ENCODE measurements at places on chromosomes 5 and 9.

DNA sequence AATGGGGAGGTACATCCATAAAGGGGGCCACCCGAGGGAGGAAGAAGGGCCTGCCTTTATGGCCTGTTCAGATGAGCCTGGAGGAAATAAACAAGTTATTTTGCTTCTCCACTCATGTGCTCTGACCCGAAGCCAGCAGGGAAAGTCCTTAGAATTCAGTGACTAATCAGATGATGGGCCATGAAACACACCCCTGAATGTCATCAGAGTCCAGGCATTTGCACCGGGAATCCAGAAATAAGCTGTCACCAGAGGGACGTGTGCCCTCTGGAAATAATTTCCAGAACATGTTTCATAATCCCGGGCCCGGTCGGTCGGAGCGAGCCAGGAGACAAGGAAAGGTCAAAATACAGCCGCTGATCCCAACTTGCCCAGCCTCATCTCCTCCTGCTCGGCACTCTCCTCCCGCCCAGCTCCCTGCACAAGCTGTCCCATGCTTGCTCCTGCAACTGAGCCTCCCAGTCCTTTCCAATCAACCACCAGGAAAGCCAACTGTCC, 73.6 kb upstream of the ZNF622 start:
- H3K36me3 ChIP-seq, result peaks cover 2% of the 10 kb centered on the region
- no peaks in the 10 kb centered on the region for H3K27me3 ChIP-seq
- no peak overlapping the region for H3K27ac ChIP-seq
- H3K4me1 ChIP-seq, result peaks cover 4% of the 10 kb centered on the region

- H3K4me3 ChIP-seq, result no peak overlapping the region
- no peaks in the 10 kb centered on the region for H3K27me3 ChIP-seq
- H3K36me3 ChIP-seq, result peaks cover 6% of the 10 kb centered on the region
- peaks cover 30% of the 10 kb centered on the region for H3K4me1 ChIP-seq
- DNase-seq, result no peak
Observed at GRCh38 chr9:134720136-134720753, 78.6 kb downstream of the COL5A1 start.

- DNase-seq, result no peak
- H3K27me3 ChIP-seq, result no peaks in the 10 kb centered on the region
- H3K36me3 ChIP-seq, result peaks cover 2% of the 10 kb centered on the region
- H3K4me1 ChIP-seq, result peaks cover 6% of the 10 kb centered on the region
- H3K4me3 ChIP-seq, result no peak overlapping the region
- H3K27ac ChIP-seq, result no peak overlapping the region
Observed at GRCh38 chr5:112717506-112718082, 20.1 kb upstream of the APC start.

GRCh38 chr5:119179857-119180641, 109.2 kb downstream of the DMXL1 start:
- no peaks in the 10 kb centered on the region for H3K4me1 ChIP-seq
- no peaks in the 10 kb centered on the region for H3K27me3 ChIP-seq
- no peak overlapping the region for H3K27ac ChIP-seq
- H3K4me3 ChIP-seq, result no peak overlapping the region
- H3K36me3 ChIP-seq, result peaks cover 3% of the 10 kb centered on the region

- no peaks in the 10 kb centered on the region for H3K36me3 ChIP-seq
- DNase-seq, result no peak
- H3K4me1 ChIP-seq, result no peaks in the 10 kb centered on the region
Observed at GRCh38 chr9:68698943-68699509, 6.0 kb upstream of the PIP5K1B start.

- H3K4me3 ChIP-seq, result peak overlapping the region; percentile 75
- peak; percentile 71 for DNase-seq
- H3K4me1 ChIP-seq, result peaks cover 23% of the 10 kb centered on the region
- H3K27ac ChIP-seq, result peak overlapping the region; percentile 79
- H3K36me3 ChIP-seq, result peaks cover 2% of the 10 kb centered on the region
Observed at GRCh38 chr9:87498811-87499360, 1.2 kb downstream of the DAPK1 start.

GRCh38 chr9:30140407-30140806, 2244.0 kb upstream of the ACO1 start:
- H3K27me3 ChIP-seq, result no peaks in the 10 kb centered on the region
- no peaks in the 10 kb centered on the region for H3K36me3 ChIP-seq
- H3K4me3 ChIP-seq, result no peak overlapping the region
- H3K4me1 ChIP-seq, result no peaks in the 10 kb centered on the region
- H3K27ac ChIP-seq, result no peak overlapping the region
- DNase-seq, result no peak

DNA sequence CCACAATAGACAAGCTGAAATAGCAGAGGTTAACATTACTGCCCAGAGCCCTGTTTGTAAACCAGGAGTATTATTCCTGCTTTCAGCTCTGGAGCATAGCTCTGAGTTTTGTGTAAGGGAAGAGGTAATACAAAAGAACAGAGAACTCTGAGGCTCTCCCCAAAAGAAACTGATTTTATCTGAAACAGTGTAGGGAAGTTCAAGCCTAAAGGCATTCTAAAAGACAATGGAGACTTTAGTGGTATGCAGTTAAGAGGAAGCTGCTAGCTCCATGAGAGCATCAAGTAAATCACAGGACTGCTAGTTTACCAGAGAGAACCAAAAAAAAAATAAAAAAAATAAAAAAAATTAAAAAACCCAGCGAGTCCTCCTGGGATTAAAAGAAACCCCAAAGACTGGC, 146.6 kb upstream of the PCSK5 start:
- no peaks in the 10 kb centered on the region for H3K4me1 ChIP-seq
- H3K36me3 ChIP-seq, result no peaks in the 10 kb centered on the region
- no peak for DNase-seq
- H3K4me3 ChIP-seq, result no peak overlapping the region
- H3K27ac ChIP-seq, result no peak overlapping the region
- no peaks in the 10 kb centered on the region for H3K27me3 ChIP-seq

GRCh38 chr5:123093601-123094236, 4.7 kb downstream of the PRDM6 start:
- H3K36me3 ChIP-seq, result no peaks in the 10 kb centered on the region
- H3K4me1 ChIP-seq, result peaks cover 47% of the 10 kb centered on the region
- peak overlapping the region; percentile 29 for H3K4me3 ChIP-seq
- H3K27me3 ChIP-seq, result peaks cover 98% of the 10 kb centered on the region

DNA sequence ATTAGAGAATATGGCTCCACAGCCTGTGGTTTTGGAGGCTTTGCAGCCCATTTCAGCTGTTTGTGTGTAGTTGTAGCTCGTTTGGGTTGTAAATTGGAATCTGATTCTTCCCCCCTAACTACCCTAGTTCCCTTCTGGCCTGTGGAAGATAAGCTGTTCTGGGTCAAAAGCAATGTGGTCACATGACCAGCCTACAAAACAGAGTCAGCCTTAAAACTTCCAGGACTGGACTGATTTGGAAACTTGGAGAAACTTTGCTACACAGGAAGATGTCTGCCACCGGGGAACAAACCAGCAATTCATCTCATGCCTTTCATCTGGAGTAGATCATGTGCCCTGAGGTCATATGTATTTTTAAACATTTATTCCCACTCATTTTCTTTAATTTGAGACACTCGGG, 83.8 kb downstream of the DAPK1 start:
- no peaks in the 10 kb centered on the region for H3K27me3 ChIP-seq
- no peak overlapping the region for H3K4me3 ChIP-seq
- H3K27ac ChIP-seq, result no peak overlapping the region
- H3K36me3 ChIP-seq, result no peaks in the 10 kb centered on the region
- no peaks in the 10 kb centered on the region for H3K4me1 ChIP-seq

DNA sequence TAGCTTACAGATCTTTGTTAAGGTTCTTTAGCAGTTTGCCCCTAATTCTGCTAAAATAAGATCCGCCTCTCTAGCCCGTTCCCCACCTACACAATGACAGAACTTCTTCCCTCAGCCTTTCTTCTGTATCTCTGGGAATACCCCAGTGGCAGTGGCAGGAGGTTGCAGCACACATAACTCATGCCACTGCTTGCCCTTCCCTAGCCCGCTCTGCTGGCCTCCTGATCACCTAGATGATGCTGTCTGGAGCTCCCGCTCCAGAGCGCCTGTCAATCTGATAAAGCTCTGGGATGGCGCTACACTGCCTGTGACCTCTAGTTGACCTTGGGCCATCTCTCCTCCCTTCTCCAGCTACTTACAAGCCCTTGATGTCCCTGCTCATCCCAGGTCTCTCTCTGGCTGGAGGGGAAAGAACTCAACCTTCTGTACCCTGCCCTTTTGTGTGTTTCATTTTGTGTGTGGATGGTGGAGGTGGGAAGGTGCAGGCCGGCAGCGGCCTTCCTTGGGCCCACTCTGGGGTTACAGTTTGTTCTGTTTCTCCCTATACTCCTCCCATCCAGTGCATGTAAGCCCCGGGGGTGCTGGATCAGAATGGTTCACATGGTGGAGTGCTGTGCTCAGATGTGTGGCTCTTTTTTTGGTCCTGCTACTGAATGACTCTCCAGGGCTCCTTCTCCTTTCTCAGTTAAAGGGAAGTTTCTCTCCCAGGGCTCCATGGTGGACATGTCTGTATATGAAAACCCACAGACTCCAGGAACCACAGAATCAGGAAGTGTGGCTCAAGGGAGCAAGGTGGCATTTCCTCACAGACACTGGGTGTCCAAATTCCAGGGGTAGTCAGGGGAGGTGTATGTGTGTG, 29.1 kb downstream of the MTX3 start:
- no peak overlapping the region for H3K4me3 ChIP-seq
- H3K36me3 ChIP-seq, result no peaks in the 10 kb centered on the region
- no peak overlapping the region for H3K27ac ChIP-seq
- no peak for DNase-seq
- H3K4me1 ChIP-seq, result peaks cover 3% of the 10 kb centered on the region

DNA sequence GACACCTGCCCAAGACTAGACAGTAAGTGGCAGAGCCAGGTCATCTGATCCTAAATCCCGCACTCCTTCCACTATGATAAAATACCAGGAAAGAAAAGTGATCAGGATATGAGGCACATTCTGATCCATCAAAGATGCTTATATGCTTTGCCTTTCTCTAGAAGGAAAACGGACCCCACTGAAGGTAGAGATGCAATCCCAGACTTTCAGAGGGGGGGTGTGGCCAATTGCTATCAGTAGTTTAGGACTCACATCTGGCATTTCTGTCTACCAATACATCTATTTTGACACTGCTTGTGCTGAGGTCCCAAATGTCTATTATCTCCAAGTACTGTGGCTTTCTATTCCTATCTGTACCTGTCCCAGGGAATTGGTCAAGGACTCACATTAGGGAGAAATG, 1.7 kb downstream of the TRIM52 start:
- H3K4me1 ChIP-seq, result peaks cover 34% of the 10 kb centered on the region
- no peak for DNase-seq
- peaks cover 18% of the 10 kb centered on the region for H3K36me3 ChIP-seq
- H3K4me3 ChIP-seq, result peak overlapping the region; percentile 95

GRCh38 chr5:141835928-141836670, 42.1 kb downstream of the PCDH1 start:
- peaks cover 9% of the 10 kb centered on the region for H3K36me3 ChIP-seq
- no peak overlapping the region for H3K4me3 ChIP-seq
- no peaks in the 10 kb centered on the region for H3K27me3 ChIP-seq
- H3K27ac ChIP-seq, result peak overlapping the region; percentile 61

DNA sequence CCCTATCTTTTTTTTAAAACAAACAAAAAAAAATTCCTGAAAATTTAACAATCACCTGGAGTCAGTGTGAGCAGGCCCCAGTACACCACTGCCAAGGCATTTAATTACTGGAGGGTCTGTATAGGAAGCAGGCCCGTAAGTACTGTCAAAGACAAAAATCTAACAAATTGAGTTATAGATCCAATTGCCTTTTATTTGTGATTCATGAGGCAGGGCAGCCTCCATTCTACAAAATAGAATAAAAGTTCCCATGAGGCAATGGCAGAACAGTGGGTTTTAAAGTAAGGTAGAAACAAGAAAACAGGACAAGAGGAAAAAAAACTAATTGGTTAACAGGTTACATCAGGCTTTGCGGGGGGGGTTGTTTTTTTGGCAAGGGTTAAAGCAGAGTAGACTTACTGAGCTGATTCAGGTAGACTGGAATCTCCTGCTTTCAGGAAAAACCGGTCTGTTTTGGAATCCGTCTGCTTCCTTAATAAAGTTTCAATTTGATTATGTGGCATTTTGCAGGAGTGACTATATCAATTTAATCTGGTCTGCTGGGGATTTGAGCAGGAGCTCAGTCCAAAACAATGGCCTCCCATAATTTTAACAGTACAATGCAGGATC, 48.9 kb downstream of the AUH start:
- H3K27ac ChIP-seq, result no peak overlapping the region
- H3K36me3 ChIP-seq, result no peaks in the 10 kb centered on the region
- H3K4me3 ChIP-seq, result no peak overlapping the region
- DNase-seq, result no peak

DNA sequence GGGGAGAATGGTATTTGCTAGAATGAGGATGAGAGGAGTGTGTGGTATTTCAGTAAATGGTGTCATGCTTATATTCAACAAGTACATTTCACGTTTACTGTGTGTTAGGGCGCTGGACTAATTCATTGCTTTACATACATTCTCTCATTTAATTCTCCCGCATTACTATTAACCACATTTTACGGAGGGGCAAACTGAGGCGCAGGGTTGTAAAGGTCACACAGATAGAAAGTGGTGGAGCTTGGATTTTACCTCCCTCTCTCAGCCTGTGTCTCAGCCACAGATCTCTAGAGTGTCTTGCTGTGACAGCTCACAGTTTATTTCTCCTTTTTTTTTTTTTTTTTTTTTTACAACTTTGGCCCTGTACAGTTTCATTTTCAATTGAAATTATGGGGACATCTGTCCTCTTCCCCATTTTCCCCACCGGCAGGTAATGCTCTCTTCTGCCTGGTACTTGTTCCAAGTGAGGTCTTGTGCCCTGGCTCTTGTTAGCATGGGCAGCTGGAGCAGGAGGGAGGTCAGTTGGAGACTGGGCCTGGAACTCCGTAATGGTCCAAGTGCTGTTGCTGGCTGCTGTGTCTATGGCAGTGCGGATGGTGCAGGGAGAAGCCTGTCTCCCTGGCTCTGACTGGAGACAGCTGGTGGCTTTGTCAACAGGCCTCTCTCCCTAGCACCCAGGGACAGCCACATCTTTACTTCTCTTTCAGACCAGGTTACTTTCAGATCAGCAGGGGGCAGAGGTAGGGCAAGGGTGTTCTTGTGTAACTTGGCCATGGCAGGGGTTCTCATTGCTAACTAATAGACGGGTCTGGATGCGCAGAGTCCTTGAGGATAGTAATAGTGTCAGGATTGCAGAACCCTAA, 20.5 kb upstream of the NDST1 start:
- peak overlapping the region; percentile 92 for H3K27ac ChIP-seq
- no peaks in the 10 kb centered on the region for H3K27me3 ChIP-seq
- peaks cover 20% of the 10 kb centered on the region for H3K36me3 ChIP-seq
- H3K4me3 ChIP-seq, result peak overlapping the region; percentile 77

DNA sequence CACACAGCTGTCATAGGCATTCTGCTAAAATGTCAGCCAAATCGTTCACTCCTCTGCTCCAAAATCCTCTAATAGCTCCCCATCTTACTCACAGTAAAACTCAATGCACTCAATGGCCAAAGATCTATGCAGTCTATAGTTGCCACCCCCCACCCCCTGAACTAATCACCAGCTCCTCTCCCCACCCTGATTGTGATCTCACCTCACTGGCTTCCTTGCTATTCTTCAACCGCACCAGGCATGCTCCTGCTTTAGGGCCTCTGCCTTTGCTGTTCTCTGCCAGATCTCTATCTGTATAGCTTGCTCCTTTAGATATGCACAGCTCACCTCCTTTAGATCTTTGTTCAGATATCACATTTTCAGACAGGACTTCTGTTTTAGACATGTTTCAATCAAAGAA, 33.2 kb upstream of the SNX2 start:
- H3K4me1 ChIP-seq, result no peaks in the 10 kb centered on the region
- no peaks in the 10 kb centered on the region for H3K36me3 ChIP-seq
- H3K27ac ChIP-seq, result no peak overlapping the region
- H3K27me3 ChIP-seq, result no peaks in the 10 kb centered on the region
- H3K4me3 ChIP-seq, result no peak overlapping the region
- no peak for DNase-seq

GRCh38 chr9:97557606-97558095, 56.2 kb downstream of the TMOD1 start:
- H3K36me3 ChIP-seq, result peaks cover 3% of the 10 kb centered on the region
- peaks cover 11% of the 10 kb centered on the region for H3K4me1 ChIP-seq
- H3K27me3 ChIP-seq, result no peaks in the 10 kb centered on the region
- H3K27ac ChIP-seq, result peak overlapping the region; percentile 74
